ENCODE measurements at places on chromosomes 3 and 15.
A peak's percentile ranks its signal among the peaks of the same experiment; 100 is the strongest.

DNA sequence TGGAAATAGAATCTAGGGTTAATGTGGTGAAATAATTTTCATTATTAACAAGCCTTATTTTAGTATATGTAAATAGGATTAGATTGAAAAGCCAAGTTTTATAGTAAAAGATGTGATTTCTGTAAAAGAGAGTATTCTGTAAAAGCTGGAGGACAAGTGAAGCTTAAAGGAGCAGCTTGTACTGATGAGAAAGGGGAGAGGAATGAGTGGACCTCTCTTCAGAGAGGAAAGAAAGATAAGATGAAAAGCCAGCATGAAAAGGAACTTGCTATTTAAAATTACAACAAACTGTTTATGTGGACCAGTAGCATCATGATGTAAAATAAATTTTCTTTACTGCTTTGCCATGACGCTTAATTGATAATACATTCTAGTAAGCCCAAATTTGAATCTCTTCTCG, 18.5 kb downstream of the ALCAM start:
- DNase-seq, result no peak

- DNase-seq, result no peak
Observed at GRCh38 chr3:22228705-22229104, 477.7 kb upstream of the ZNF385D start.

DNA sequence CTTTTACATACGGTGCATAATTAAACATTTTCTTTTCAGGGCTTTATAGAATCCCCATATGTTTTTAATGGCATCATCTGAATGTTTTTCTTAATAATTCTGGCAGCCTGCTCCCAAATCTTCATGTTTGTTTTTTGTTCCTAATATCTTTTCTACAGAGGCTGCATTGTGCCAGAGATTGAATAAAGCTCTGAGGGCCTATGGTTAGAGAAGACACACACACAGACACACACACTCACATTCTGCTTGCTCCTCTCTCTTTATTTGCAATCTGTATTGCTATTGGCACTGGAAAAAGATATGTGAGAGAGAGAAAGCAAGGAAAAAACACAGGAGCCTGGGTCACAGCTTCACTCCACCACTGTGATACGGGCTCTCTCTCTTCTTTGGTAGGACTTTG, 136.0 kb downstream of the MECOM start:
- DNase-seq, result no peak

- DNase-seq, result no peak
Observed at GRCh38 chr3:73485877-73486330, 138.8 kb downstream of the PDZRN3 start.

GRCh38 chr3:157488144-157488543, 15.1 kb downstream of the VEPH1 start:
- DNase-seq, result no peak

- no peak for DNase-seq
Observed at GRCh38 chr3:9022305-9023225, 59.3 kb upstream of the RAD18 start.

GRCh38 chr3:128999102-128999501, 2.0 kb upstream of the EFCC1 start:
- no peak for DNase-seq

DNA sequence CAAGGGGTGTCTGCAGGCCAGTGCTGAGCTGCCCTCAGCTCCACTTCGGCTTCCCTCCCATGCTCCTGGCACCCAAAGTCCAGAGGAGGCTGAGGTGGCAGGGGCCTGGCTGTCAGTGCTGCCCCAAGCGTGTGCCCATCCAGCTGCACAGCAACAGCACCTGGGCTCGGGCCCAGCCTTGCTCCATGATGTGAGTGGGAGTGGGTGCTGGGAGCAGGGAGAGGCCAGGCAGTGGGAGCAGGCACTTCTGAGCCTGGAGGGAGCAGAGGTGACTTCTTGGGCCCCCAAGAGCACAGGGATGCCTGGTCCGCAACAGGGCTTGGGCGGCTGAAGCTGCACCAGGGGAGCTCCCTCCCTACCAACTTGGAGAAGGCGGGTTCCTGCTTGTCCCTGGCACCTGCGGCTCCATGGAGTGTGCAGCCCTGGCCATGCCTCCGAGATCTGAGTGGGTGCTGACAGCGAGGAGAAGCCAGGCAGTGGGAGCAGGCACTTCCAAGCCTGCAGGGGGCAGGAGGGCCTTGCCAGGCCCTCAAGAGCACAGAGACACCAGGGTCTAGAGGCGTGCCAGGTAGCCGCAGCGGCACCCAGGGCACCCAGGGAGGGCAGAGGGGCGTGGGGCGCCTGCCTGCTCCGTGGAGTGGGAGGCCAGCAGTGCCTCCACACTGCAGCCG, 366.7 kb upstream of the SGO1 start:
- no peak for DNase-seq

GRCh38 chr3:81651139-81651538, 110.3 kb downstream of the GBE1 start:
- no peak for DNase-seq

GRCh38 chr3:48521635-48522034, 17.7 kb upstream of the SHISA5 start:
- DNase-seq, result no peak

GRCh38 chr3:196639483-196640296, at the start of gene NRROS:
Gene NRROS (plus strand): TSS chr3:196639694. CDS start chr3:196654540, 14,846 bp downstream.
- DNase-seq, result no peak

DNA sequence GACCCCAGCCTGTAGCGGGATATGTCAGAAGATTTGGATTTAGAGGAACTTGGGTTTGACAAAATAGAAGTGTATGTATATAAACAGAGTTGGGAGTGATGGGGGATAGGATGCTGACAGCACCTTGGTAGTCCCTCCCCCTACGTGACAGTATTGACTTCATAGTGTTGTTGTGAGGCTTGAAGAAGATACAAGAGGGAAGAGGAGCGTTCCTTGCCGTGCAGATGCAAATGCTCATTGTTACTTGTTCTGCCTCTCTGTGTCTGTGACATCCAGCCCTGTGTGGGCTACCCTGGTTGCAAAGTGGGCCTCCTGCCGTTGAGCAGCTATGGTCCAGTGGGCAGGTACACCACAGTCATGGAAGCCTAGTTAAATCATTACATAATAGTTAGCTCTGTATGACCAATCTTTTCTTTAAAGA, 45.0 kb downstream of the SMAD3 start:
- no peak for DNase-seq

DNA sequence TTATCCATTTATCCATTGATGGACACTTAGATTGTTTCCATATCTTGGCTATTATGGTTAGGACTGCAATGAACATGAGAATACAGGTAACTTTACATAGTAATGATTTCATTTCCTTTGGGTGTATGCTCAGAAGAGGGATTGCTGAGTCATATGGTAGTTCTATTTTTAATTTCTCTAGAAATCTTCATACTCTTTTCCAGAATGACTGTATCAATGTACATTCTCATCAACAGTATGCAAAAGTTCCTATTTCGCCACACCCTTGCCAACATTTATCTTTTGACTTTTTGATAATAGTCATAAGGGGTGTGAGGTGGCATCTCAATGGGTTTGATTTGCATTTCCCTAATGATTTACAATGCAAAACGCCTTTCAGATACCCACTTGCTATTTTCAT, 6.2 kb upstream of the NIPA1 start:
- DNase-seq, result no peak

DNA sequence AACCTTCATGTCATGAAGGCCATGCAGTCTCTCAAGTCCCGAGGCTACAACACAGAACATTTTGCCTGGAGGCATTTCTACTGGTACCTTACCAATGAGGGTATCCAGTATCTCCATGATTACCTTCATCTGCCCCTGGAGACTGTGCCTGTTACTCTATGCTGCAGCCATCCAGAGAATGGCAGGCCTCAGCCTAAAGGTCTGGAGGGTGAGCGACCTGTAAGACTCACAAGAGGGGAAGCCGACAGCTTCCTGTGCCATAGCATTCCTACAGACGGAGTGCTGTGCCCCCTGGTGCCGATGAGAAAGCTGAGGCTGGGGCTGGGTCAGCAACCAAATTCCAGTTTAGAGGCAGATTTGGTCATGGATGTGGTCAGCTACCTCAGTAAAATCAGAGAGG, 51.3 kb upstream of the CADPS start:
- no peak for DNase-seq

GRCh38 chr3:49295489-49296058, 18.5 kb upstream of the C3orf62 start:
- DNase-seq, result no peak

DNA sequence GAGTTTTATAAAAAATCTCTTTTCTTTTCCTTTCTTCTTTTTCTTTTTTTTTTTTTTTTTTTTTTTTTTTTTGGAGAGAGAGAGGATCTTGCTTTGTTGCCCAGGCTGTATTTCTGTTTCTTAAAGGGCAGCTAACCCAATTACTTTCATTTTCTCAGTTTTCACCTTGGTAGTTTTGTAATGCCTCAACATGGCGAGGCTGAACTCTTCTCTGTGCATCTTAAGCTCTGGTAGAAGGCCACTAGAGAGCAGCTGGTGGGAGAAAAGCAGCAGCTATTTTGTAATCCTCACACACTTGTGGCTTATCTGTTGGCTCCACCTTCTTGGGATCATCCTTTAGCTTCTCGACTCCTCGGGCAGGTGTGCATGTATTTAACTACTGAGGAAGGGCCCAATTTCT, 152.2 kb upstream of the MEIS2 start:
- DNase-seq, result no peak

GRCh38 chr3:141059816-141060215, 8.7 kb downstream of the SPSB4 start:
- DNase-seq, result no peak

- no peak for DNase-seq
Observed at GRCh38 chr3:153442799-153443487, 280.9 kb downstream of the RAP2B start.

DNA sequence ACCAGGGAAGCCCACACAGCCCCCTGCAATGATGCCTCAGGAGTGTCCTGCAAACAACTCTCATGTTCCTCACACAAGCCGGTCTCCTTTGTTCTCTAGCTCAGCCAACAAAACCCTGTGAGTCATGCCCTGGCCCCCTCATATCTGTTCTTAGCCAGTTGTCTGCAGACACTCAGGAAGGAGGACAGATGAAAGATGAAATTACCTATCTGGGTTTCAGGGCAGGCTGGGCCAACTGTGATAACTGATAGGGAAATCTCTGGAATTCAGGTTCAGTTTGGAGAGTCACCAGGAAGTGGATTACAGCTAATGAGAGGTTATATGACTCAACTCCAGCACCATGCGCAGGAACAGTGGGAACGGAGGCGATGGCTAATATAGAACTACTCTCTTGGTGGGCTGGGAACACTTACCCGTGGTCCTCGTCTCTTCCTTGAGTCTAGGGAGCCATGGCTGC, 352.0 kb upstream of the ADAMTS9 start:
- DNase-seq, result no peak

DNA sequence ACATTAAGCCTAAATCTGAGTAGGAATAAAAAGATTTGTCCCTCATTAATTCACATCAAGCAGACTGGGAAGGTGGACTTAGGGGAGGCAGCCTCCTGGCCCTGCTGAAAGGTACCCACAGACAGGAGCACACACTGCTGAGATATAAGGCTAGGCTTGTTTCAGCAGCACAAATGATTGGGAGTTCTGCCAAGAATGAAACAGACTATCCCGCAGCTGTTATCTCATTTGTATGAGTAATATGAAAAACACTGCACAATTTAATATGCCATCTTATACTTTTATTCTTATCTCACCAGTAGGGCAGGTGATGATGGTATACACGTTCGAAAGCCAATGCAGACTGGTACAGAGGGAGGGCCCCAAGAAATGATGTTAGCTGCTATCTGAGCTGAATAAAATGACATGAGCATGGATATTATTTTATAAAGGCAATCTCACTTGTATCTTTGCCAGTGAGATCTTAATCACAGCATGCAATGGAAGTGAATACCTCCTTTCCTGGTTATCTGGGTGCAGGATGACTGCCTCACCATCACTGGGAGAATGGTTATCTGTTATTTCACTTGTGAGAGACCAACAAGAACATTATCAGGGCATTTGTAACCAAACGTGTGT, 258.7 kb upstream of the PPP2R3A start:
- DNase-seq, result no peak

- DNase-seq, result no peak
Observed at GRCh38 chr15:65612616-65612946, 1.6 kb upstream of the INTS14 start.

GRCh38 chr15:59867086-59867855, 136.8 kb upstream of the FOXB1 start:
- no peak for DNase-seq

- no peak for DNase-seq
Observed at GRCh38 chr15:66824424-66824823, 122.4 kb downstream of the SMAD6 start.

GRCh38 chr3:153254361-153254760, 92.3 kb downstream of the RAP2B start:
- DNase-seq, result no peak

- no peak for DNase-seq
Observed at GRCh38 chr3:132001999-132002398, 32.8 kb downstream of the CPNE4 start.

- no peak for DNase-seq
Observed at GRCh38 chr3:52145736-52146110, 8.5 kb downstream of the POC1A start.

- DNase-seq, result peak; percentile 74
Observed at GRCh38 chr3:45507820-45508317, 86.7 kb upstream of the LIMD1 start.

GRCh38 chr3:104916971-104917370, 449.7 kb upstream of the ALCAM start:
- no peak for DNase-seq

- DNase-seq, result no peak
Observed at GRCh38 chr15:39535466-39535865, 45.4 kb upstream of the THBS1 start.

GRCh38 chr3:127124120-127124519, 68.8 kb upstream of the PRR23E start:
- no peak for DNase-seq

- DNase-seq, result no peak
Observed at GRCh38 chr15:29048011-29048410, 162.2 kb downstream of the APBA2 start.

GRCh38 chr3:78496501-78496900, 1271.3 kb downstream of the ROBO1 start:
- no peak for DNase-seq

DNA sequence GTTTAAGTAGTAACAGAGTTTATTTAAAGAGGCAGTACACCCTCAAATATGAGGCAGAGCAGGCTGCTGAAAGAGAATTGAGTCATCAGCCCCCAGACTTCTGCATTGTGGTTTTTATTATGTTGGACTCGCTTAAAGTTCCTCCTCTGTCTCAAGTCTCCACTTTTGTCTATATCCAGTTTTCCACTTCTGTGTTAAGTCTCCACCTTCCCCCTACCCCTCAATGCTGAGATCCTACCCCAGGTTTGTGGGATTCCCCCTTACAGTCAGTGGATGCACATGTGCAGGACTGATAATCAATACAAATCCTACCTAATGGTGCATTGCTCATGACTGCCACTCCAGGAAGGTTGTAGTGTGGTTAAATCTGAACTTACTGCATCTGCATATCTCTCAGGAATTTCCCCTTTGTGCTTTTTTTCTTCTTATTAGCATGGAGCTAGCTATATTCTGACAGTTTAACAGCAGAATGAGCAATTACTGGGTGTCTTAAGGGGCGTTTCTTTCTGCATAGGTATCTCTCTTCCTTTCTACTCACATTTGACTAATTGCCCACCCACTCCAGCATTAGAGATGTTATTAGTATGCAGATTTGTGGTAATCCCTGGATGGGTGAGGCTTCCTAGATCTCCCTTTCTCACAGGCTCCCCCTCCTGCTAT, 11.9 kb upstream of the CD200R1L start:
- no peak for DNase-seq

Measured in fibroblast of skin of left quadriceps (primary cell).